Amniotic epithelial cell (primary cell): ENCODE measurements at places on chromosomes 16 and 17.

DNA sequence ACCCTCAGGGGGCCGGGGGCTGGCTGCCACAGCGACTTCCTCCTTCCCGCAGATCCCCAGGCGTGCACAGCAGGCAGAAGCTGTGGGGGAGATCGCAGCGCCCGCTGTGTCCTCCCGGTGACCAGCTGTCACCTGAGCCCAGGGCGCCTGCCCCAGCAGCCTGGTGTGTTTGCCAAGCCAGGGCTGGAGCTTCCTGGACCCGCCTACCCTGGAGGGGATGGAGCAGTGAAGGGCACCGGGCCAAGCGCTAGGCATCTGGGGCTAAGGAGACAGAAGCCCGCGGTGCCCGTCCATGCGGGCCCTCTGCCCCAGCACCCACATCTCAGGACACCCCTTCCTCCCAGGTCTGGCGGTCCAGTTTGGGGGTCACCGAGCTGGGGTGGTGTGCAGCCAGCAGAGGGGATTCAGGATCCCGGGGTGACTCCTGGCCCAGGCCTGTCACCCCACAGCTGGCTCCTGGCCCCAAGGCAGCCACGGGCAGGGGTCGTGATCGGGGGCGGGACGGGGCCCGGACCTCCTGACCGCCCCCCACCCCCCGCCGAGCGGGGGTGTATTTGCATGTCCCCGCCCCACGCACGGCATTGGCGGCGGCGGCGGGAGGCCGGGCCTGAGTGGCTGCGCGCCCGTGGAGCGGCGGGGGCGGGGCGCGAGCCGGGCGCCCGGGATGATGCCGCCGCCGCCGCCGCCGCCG lies at the start of gene RAB26:
Gene RAB26 (plus strand): TSS at position 645 of the 691 bp plus-strand sequence. CDS start 159 bp downstream, outside the sequence.
- peak; percentile 34 for DNase-seq

DNA sequence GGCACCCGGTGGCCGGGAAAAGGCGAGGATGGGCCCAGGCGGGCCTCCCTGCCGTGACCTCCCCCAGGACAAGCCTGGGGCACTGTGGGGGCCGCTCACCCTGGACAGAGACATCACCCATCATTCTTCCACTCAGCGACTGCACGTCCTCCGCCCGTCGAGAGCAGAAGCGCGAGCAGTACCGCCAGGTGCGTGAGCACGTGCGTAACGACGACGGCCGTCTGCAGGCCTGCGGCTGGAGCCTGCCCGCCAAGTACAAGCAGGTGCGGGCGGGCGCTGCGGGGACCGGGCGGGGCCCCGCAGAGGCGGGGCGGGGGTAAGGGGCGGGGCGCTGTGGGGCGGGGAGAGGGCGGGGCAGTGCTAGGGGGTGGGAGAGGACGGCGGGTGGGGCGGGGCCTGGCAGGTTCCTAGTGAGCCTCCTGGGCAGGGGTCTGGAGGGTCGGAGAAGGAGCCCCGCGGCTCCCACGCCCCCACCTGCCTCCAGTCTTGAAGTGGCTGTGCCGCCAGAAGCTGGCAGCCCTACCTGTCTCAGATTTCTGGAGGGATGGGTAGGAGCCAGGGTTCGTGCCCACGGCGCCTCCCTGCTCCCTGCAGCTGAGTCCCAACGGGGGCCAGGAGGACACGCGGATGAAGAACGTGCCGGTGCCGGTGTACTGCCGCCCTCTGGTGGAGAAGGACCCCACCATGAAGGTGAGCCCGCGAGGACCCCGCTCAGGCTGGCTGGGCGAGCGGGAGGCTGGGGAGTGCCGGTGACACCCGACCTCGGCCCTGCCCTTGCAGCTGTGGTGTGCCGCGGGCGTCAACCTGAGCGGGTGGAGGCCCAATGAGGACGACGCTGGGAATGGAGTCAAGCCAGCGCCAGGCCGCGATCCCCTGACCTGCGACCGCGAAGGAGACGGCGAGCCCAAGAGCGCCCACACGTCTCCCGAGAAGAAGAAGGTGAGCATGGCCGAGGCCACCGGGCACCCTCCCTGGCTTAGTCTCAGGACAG lies 7.5 kb downstream of the NME3 start:
- DNase-seq, result peak; percentile 47

GRCh38 chr17:4583782-4584100 lies 588 bp upstream of the SMTNL2 start:
- peak; percentile 26 for DNase-seq

- peak; percentile 74 for DNase-seq
Observed at GRCh38 chr17:77449908-77450741, 309.4 kb downstream of the SEC14L1 start.

DNA sequence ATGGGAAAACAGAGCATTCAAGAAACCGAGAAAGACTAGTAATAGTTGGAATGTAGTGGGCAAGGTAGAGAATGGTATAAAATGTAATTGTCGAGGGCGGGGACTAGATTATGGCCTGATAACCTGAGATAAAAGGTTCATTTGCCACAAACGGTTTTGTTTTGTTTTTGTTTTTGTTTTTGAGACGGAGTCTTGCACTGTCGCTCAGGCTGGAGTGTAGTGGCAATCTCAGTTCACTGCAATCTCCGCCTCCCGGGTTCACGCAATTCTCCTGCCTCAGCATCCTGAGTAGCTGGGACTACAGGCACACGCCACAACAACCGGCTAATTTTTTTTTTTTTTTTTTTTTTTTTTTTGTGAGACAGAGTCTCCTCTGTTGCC lies 1.4 kb downstream of the NEK8 start:
- DNase-seq, result no peak

GRCh38 chr16:24769806-24770205 lies 40.4 kb downstream of the TNRC6A start:
- DNase-seq, result peak; percentile 69

GRCh38 chr17:75404223-75404730 lies 1.2 kb downstream of the GRB2 start:
- peak; percentile 78 for DNase-seq

- DNase-seq, result no peak
Observed at GRCh38 chr16:77700846-77701245, 21.5 kb upstream of the NUDT7 start.

GRCh38 chr16:81142864-81143263 lies 46.7 kb upstream of the GCSH start:
- DNase-seq, result no peak

GRCh38 chr16:49631187-49632041 lies 224.5 kb downstream of the ZNF423 start:
- no peak for DNase-seq

- peak; percentile 84 for DNase-seq
Observed at GRCh38 chr17:29653995-29654714, 31.4 kb upstream of the CORO6 start.

GRCh38 chr16:81315271-81316175 lies 761 bp downstream of the GAN start:
- DNase-seq, result peak; percentile 59

DNA sequence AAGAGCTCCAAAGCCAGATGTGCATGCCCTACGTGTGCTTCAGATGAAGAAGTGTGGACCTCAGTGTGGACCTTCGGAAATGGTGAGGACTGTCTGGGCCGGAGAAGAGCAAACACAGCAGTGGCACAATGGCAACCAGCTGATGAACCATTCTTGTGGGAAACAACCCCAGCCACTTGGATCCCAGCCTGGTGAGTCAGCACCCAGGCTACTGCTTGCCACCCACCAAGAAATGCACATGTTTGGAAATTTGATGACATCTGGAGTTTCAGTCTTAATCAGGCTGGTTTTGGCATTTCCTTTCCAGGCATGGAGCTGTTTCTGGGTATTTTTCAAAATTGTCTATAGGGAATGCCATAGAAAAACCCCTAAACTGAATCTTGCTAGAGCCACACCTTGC lies 42.7 kb downstream of the DYNLRB2 start:
- DNase-seq, result peak; percentile 47

DNA sequence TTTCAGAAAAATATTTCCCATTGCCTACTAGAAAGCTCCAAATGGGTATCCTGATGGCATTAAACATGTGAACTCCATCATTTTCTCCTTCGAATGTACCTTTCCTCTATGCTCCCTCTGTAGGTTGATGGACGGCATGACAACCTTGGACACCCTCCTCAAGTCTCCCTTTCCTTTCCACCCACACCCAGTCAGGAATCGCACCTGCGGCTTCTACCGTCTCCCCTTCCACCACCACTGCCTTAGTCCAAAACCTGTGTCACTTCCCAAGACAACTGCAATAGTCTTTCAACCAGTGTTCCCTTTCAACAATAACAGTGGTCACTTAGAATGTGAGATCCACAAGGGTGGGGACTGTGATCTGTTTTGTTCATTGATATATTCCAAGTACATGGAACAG lies 233.1 kb upstream of the AXIN2 start:
- DNase-seq, result peak; percentile 40

DNA sequence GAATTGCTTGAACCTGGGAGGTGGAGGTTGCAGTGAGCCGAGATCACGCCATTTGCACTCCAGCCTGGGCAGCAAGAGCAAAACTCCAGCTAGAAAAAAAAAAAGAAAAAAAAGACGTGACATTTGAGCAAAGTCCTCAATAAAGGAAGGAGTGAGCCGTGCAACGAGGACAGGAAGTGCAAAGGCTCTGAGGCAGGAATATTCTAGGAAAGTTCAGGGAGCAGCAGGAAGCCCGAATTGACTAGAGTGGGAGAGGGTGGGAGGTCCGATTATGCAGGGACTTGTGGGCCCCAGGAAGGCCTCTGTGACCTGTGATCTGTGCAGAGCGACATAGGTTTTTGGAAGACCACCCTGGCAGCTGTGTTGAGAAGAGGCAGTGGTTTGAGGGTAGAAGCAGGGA lies 8.6 kb upstream of the LASP1NB start:
- DNase-seq, result no peak

DNA sequence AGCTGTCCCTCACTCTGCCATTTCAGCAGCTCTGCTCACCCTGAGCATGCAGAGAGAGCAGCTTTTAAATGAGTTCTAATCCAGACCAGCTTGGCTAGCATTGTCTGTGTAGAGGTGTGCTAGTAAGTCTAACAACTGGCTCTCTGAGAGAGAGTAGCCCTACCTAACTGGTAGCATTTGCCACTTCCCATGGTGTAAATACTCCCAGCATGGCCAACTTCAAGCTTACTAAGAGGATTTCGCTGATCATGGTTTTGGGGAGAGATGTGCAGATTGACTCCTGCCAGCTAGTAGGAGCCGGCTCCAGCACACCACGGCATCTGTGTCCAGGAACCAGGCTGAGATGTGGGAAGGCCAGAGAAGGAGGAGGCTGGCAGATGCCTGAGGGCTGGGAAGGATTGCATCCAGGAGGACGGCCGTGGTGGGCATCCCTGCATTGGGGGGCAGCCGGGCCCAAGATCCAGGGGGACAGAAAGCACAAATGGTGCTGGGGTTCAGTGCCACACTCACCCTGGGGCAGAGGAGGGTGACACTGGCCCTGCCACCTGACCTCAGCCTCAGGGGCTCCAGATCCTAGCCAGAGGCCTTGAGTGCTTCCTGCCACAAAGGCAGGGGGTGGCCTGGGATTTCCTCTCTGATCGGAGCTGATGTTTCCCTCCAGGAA lies 394.9 kb upstream of the TNRC6C start:
- no peak for DNase-seq

DNA sequence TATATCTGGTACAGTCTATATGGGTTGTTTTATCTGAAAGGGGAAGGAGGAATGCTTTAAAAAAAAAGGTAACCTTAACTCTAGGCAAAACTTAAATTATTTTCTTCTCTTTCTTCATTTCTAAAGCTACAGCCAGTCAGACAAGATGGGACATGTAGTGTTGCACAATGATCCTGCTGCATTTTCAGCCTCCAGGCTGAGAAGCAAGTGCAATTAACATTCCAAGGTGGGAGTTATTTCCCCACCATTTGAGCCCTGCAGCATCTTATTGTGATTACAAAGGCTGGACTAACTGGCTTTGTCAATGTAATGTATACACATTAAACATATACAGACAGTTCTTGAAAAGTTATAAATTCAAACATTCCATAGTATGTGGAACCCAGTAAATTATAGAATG lies 22.6 kb upstream of the NF1 start:
- peak; percentile 83 for DNase-seq

DNA sequence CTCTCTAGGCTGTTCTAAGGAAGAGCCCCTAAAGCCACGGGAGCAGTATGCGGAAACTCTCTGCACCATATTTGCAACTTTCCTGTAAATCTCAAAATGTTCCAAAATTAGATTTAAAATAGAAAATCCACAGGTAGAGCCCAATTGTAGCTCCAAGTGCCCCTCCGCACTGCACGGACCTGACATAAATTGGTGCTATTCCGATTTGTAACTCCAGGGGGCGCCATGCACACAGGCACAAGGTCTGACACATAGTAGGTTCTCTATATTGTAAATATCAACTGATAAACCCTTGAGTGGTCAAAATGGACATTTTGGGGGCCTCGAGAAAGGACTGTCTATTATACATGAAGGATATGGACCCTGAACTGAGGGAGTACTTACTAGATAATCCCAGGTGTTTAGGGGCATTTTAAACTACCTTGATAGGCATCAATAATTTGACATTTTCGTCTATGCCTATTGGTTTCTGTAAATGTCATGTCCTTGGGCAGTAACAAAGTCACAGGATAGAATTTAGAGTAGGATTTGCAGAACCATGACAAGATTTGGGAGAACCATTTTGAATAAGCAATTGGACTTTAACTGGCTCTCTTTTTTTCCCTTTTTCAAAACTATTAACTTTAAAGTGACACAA lies 36.6 kb upstream of the TMEM132E start:
- no peak for DNase-seq

DNA sequence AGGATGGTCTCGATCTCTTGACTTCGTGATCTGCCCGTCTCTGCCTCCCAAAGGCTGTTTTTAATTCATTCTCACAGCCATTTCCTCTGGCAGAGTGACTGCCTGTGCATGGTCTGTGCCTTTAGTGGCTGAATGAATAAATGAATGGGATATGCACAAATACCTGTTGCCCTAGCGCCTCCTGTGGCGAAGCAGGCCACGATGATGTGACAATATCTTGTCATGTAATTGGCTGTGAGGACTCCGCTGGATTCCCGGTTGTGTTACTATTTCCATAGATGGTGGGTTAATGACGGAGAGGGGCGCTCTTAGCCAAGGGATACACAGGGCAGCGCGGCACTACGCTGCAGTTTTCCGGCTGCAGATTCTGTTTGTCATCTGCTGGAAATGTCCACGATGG lies 26.8 kb upstream of the ENDOV start:
- DNase-seq, result no peak
